Effector CD4-positive, alpha-beta T cell (primary cell): ENCODE measurements at places on chromosomes 3 and 15.

GRCh38 chr3:114328345-114328744 is 34.5 kb downstream of the TIGIT start:
- no peak for DNase-seq

GRCh38 chr3:121819236-121819635 is 15.6 kb downstream of the IQCB1 start:
- no peak for DNase-seq

DNA sequence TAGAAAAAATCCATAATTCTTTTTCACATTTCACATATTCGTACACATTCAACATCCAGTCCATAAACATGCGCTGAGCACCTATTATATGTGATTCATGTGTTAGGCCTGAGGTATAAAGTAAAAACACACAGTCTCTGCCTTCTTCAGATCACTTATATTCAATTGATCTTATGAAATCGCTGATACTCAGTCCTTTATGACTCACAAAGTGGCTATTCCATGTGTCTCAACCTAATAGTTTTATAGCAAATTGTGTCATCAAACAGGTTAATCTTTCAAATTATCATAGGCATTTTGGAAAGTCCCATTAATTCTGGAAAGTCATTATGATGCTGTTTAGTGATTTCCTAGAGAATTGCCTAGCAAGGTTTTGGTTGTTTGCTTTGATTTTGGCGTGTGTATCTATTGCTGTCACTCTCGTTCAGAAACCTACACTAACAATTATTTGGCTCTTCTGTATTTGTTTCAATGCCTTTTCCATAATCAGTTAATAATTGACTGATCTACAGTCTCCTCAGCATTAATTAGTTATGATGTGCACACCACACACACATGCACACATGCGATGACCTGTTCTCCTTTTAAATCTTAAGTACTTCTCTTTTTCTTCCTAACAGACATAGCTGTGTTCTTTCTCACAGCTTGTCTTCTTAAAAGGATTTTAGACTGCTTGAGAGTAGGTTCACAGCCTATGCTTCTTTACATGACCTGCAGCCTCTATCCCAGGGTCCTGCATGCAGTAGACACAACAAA is 353.1 kb downstream of the MECOM start:
- no peak for DNase-seq

DNA sequence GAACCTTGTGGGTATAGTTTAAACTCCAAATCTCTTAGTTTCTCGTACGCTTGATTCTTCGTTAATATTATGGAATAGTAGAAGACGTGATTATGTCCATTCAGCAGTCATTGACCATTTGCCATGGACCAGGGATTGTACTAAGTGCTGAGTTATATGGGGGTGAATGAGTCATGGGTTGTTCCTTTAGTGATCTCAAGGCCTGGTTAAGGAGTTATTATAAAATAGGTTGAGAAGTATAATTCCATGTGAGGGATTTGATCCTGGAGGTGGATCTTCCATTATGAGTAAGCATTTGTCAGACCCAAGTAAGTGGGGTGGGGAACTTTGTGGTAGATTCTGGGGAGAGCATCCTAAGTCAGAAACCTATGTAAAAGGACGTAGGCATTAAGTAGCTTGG is 15.4 kb downstream of the NR2C2 start:
- DNase-seq: no peak

DNA sequence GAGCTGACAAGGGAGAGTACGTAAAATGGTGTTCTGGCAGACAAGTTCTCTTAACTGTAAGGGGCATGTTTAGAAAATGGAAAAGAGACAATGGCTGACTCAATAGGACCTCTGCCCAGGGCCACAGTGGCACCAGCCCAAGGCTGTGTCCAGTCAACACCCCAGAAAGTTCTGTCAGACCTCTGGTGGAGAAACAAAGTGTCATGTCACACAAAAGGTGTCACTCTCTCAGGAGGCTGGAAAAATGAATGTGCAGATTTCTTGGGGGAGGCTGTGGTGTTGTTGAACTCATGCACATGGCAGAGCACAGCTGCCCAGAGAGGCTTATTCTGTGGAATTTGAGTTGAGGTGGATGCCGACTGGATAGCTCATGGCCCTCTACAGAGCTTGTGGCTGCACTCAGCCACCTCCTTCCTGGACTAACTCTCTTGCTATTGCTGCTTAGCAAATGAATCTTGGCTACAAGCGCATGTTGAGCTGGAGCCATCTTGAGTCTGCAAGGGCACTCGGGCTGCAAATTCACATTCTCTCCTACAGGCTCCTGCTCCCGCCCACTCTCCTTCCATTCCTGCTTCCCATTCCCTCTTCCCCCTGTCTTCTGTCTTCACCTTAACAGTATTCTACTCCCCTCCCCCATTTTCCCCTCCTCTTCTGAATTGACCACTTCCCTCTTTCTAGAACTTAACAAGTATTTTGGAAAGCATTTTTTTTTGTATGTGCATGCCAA is 55.8 kb upstream of the SLC7A14 start:
- no peak for DNase-seq

- DNase-seq: no peak
Observed at GRCh38 chr3:104943974-104944373, 422.7 kb upstream of the ALCAM start.

DNA sequence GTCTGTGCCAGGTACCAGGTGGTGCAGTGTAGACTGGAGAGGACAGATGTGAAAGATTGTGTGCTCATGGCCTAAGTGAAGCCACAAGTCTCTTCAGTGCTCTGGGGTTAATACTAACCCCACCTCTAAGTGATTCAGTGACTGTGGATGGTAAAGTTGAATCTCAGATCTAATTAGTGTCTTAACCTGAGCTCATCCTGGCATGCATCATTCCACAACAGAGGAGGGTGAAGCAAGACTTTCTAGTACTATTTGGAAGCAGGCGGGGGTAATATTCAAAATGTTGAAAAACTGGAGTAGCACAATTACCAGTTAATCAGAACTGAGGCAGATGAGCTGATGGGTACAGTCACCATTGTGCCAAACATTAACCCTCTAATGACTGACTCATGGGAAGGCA is 2.8 kb upstream of the MESD start:
- DNase-seq: no peak

DNA sequence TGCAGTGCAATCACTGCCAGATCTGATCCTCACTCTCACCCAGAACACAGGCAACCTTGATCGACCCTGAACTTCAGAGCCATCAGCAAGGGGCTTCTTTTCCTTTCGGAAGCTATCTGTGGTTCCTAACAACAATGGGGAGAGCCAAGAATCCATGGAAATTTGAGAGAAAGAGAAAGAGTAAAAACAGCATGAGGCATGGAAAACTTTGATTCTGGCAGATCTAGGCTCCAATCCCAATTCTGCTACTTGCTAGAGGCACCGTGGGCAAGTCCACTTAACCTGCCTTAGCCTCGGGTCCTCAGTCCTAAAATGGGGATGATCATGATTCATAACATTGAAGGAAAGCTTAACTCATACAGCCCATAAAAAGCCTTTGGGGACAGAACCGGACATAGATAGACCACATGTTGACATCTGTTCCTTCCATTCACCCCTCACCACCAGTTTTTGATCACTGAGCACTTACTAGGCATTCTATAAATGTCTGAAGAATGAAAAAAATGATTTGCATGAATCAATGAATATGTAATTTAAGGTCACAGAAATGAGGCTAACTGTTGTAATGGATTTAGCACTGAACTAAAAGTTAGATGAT is 605.7 kb upstream of the CFAP20DC start:
- no peak for DNase-seq

- no peak for DNase-seq
Observed at GRCh38 chr3:12229896-12230295, 59.0 kb upstream of the PPARG start.
